ENCODE measurements at places on chromosomes 3 and 15.

- DNase-seq, result no peak
Measured at GRCh38 chr3:73516631-73517030, 108.1 kb downstream of the PDZRN3 start.

GRCh38 chr3:59752925-59753324, 703.1 kb upstream of the CFAP20DC start:
- no peak for DNase-seq

GRCh38 chr15:49301562-49301961, 121.5 kb upstream of the FGF7 start:
- DNase-seq, result no peak

DNA sequence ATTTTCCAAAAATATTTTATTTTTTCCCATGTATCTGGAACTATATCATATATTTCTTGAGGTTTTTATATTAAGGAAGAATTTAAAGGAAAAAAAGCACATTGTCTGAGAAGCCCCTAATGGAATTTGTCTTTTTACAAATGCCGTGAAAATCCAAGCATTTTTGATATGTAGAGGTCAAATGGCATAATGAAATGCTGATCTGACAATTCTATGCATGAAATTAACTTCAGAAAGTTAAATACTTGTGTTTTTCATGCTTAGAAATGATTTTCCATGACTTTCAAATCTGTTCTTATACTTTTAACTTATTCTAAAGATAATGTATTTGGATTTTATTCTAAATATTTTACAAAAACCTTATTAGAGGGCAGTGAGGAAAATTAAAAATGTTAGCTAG, 119.2 kb downstream of the NR1I2 start:
- no peak for DNase-seq

GRCh38 chr15:40984406-40984805, 31.1 kb downstream of the CHAC1 start:
- DNase-seq, result no peak

- DNase-seq, result no peak
Measured at GRCh38 chr15:93759629-93760028, 471.7 kb upstream of the MCTP2 start.

DNA sequence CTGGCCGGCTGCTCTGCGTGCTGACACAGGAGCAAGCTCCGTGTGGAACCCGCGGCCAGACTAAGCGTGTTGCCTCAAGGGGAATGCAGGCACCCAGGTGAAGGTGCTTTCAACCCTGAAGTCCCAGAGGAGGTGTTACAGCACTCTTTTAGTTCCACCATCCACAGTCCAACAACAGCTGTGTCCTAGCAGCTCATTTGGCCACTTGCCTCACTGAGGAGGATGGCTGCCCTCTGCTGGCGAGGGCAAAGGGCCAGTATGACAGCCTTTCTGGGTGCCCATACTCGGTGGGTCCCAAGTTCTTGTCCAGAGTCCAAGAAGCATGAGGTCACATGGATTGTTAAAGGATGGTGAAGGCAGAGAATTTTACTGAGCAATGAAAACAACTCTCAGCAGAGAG, 87.8 kb downstream of the C3orf85 start:
- no peak for DNase-seq

GRCh38 chr3:15360788-15361493, 28.6 kb upstream of the SH3BP5 start:
- DNase-seq, result no peak

DNA sequence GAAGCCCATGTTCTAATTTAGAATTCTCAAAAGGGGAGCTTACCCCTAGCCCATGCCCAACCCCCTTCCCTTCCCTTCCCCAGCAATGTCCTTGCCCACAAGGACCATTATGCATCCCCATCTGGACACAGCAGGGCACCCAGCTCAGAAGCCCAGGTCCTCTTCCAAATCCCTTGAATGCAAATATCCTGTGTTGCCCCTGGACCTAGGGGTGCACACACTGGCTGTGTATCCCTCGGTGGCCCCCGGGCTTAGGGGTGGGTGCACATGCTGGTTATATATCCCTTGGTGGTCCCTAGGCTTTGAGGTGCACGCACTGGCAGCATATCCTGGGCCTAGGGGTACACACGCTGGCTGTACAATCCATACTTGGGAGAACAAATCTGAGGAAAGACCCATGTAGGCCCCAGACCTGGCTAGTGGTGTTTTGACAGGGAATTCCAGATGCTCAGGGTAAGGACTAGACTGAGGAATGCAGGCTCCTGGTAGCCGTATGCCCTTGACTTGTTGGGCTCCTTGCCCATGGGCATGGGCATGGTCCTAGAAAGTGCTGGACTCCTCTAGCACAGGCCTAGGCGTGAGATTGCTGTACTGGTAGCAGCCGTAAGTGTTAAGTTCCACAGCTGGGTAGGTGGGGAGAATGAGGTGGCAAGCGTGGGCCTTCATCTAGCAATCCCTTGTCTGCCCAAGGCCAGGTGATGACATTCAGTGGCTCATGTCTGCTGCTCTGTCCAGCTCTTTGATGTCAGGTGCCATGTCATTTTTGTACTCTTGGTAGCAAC, 222.4 kb downstream of the OPA1 start:
- no peak for DNase-seq

- no peak for DNase-seq
Measured at GRCh38 chr3:69090021-69090420, 5.3 kb downstream of the ARL6IP5 start.
